Activated CD4-positive, alpha-beta T cell treated with anti-CD3 and anti-CD28 coated beads, Interleukin-2, amount 10 ng/mL, durations not matched to agents 24 days and 14 days (primary cell): ENCODE measurements at places on chromosomes 3 and 15. TPM values are rescaled to one million over a fixed set of nuclear protein-coding genes. Genes with fewer than 3 reads are reported as not detected.
A peak's percentile ranks its signal among the peaks of the same experiment; 100 is the strongest.

CERS3 gene
- total RNA-seq: 0.21 and 0.40 TPM in 2 replicates

CFAP44 gene
- total RNA-seq: 2.5 and 2.7 TPM in 2 replicates

- DNase-seq: no peak
These were observed 19.4 kb upstream of the UBE2E2 start for GRCh38 chr3:23183731-23184130.

GOLGA8M gene
- total RNA-seq: 0.54 TPM in 1 of 2 replicates, not detected in the other

DNA sequence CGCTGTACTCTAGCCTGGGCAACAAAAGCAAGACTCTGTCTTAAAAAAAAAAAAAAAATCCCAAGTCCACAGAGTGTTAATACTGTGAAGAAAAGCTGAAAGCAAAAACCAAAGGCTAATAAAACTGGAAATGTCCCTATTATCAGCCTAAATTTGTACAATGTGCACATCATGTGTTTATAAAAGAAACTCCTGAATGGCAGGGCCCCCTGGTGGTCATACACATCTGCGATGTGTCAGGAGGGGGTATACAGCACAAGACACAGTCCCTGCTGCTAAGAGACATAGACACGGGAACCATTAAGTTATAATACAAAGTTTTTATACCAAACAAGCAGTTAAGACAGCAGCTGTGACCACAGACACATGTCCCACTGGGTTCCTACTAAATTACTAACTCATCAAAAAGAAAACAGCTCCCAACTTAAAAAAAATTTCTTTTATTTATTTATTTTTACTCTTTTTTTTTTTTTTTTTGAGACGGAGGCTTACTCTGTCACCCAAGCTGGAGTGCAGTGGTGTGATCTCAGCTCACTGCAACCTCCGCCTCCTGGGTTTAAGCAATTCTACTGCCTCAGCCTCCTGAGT, 31.0 kb downstream of the IDH2 start:
- peak; percentile 93 for DNase-seq

GRCh38 chr3:185976977-185977678, 39.3 kb upstream of the TRA2B start:
- peak; percentile 94 for DNase-seq

PLA2G4D gene
- total RNA-seq: not detected in 2 replicates

- peak; percentile 90 for DNase-seq
These were observed 35.9 kb downstream of the OXNAD1 start for GRCh38 chr3:16300881-16301359.

DNA sequence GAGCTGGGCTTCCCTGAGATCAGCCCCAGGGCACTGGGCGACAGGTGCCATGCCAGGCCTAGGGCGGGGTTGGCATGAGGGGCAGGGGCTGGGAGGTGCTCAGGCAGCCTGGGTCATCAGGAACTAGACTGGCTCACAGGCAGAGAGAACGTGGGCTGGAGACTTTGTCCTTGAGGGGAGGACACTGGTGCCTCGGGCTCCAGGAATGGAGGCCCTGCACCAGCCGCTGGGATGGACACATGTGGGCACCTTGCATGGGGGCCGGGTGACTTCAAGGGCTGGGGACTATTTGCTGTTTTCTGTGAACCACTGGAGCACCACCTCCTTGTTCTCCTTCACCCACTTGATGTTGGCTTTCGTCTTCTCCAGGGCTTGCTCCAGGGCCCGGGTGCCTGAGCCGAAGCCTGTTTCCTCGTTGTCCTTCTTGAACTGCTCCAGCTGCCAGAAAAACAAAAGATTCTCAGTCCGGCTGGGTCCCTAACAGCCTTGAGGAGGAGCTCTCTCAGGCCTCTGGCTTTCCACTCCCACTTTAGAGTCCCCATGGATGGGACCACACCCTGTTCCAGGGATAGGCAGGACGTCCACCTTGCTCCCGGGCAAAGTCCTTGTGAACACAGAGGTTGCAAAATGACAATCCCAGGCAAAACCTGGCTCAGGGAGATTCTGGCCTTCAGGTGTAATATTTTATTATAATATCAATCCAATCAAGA, 9.1 kb downstream of the MESP2 start:
- DNase-seq: no peak

GRCh38 chr3:95476534-95476933, 1337.9 kb upstream of the EPHA6 start:
- DNase-seq: no peak

DNA sequence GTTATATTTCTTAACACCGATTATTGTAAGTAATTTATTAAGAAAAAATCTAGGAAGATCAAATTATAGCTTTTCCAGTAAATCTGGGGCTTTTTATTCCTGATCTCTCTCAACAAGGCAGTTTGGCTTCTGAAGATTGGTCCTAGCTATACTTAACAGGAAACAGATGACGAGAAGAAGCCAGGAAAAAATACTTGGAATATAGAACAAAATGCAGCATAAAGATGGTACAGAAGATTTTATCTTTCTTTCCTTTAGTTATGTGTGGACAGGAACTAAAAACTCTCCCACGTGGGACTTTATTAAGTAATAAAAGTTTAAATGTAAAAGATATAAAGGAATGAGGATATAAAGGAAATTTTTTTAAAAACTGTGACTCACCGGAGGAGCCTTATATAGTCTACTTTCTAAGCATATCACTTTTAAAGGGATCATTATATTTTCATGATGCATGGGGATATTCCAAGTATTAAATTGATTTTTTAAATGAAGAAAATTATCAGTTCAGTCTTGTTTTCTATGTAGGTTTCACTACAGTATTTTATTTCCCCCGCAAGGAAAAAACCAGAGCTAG, 8.2 kb downstream of the B3GNT5 start:
- DNase-seq: no peak

GRCh38 chr3:25150199-25150598, 277.9 kb upstream of the RARB start:
- DNase-seq: no peak

FBXO40 gene
- total RNA-seq: not detected in 2 replicates

GRCh38 chr3:80785475-80785874, 976.0 kb downstream of the GBE1 start:
- no peak for DNase-seq

HDC gene
- total RNA-seq: 2.7 and 3.1 TPM in 2 replicates

GRCh38 chr3:42451116-42451515, 40.7 kb upstream of the LYZL4 start:
- DNase-seq: no peak

GRCh38 chr3:25783661-25784512, 644 bp upstream of the NGLY1 start:
- DNase-seq: no peak

GRCh38 chr3:79314962-79315361, 452.8 kb downstream of the ROBO1 start:
- DNase-seq: no peak

IGSF11 gene
- total RNA-seq: 0.47 TPM in 1 of 2 replicates, not detected in the other

DNA sequence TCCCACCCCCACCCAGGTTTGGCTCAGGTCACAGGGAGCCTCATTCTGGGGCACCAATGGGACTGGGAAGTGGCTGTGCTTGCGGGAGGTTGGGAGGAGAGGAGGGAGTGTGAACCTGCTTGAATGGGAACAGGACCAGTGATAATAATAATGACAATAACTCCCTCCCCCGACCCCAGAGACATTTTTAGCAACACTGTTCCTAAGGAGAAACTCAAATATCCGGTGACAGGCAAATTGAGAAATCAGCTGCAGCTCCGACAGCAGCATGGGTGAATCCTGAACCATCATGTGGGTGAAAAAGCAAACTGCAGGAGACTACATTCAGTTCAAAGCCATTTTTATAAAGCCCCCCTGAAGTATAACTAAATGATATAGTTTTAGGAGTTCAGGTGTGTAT, 11.6 kb upstream of the RPL29 start:
- DNase-seq: no peak

RASGRF1 gene
- total RNA-seq: not detected in 2 replicates

DNA sequence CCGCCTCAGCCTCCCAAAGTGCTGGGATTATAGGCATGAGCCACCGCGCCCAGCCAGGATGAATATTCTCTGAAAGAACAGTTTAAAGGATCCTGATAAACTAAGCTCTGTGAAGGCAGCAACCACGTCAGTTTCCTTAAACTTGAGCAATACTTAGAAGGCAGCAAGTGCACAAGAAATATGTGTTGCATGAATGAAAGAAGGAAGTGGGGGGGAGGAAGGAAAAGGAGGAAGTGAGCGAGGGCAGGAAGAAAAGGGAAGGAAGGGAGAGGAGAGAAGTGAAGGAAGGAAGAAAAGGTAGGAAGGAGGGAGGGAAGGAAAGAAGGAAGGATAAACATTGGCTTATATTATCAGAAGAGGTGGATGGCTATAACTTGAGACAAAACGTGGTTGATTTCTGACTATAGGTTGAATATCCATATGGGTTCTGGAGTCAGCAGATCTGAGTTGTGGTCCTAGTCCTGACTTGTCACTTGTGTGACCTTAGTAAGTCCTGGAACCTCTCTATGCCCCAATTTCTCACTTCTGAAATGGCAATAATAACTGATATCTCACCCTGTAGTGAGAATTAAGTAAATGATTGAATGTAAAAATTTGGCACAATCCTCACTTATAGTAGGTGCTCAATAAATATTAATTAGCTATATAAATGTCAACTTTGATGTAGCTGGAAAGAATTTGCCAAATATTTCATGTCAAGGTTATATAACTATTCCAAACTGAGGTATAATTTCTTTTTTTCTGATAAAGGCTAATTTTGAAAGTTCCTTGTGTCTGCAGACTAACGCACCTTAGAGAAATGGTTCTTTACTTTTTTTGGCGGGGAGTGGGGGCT, 12.0 kb upstream of the SEMA4B start:
- no peak for DNase-seq

DNA sequence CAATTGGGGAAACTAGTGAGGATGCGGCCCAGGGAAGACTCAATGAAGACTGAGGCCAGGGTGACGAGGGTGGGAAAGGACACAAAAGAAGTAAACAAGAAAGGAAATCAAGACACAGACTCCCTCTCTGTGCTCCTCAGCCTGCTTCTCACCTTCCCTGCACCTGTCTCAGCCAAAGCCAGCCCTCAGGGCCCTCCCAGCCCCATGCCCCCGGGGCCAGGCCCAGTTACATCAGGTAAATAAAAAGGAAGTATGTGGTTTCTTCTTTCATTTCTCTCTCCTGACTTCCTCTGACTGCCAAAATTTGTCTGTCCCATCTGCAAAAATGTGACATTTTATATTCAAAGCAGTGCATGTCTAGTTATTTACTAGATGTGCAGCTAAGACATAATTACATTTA, 328.0 kb downstream of the UACA start:
- DNase-seq: no peak

ITIH3 gene
- total RNA-seq: not detected in 2 replicates

DNA sequence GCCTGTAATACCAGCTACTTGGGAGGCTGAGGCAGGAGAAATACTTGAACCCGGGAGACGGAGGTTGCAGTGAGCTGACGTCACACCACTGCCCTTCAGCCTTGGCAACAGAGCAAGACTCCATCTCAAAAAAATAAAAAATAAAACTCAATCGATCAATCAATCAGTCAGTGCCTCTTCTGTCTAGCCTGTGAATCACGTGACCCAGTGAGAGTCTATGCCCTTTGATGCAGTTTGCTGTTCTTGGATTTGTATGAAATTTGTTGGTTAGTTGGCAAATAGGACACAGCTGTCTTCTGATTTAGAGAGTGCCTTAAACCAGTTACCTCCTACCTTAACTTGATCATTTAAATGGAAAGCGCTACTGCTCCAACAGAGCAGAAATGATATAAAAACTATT, 3.6 kb upstream of the RBMS3 start:
- DNase-seq: no peak

SIDT1 gene
- 8.5 and 11.5 TPM in 2 replicates for total RNA-seq

DNA sequence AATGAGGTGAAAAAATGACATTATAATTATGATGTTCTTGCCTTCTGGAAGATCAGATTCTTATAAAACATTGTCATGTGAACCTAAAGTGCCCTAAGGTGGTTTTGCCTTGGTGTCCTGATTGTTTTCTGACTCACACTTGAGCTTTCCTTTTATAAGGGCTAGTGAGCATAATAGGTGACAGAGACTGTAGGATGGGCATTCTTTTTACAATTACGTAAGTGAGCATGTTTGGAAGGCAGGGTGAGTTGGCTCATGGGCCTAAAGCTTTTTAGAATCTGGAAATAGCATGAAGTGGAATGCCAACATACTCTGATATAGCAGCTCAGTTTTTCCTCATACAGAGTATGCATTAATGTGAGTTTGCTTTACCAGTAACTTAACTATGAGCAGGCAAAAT, 41.2 kb downstream of the CRYBG3 start:
- DNase-seq: no peak

GRCh38 chr3:126402178-126402577, 7.5 kb downstream of the CFAP100 start:
- DNase-seq: no peak

- DNase-seq: peak; percentile 91
These were observed 21.1 kb downstream of the OXNAD1 start for GRCh38 chr3:16286161-16286560.

DNA sequence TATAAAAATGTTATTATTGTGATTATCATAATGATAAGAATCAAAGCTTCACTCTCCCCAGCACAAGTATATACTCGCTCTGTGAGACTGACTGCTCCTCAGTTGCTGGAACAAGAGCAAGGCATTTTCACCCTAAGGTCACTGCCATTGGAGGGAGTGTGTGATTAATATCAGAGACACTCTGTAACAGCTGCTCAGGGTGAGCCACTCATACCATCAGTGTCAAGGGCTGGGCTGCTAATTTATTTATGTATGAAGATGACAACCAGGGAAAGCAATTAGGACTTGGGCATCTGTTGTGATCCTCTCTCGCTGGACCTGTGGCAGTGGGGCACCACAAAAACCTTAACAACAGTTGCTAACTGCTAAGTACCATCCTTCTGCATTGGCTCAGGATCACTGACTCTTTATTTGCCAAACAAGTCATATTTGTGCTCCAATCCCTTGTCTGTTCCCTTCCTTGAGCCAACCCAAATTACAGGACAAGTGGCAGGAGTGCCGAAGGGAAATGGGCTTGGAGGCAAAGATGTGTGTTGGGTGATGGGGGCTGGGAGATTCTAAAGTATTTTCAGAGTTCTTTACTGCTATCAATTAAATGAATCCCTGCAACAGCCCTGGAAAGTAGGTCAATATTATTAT, 297.5 kb upstream of the STT3B start:
- DNase-seq: no peak

DNA sequence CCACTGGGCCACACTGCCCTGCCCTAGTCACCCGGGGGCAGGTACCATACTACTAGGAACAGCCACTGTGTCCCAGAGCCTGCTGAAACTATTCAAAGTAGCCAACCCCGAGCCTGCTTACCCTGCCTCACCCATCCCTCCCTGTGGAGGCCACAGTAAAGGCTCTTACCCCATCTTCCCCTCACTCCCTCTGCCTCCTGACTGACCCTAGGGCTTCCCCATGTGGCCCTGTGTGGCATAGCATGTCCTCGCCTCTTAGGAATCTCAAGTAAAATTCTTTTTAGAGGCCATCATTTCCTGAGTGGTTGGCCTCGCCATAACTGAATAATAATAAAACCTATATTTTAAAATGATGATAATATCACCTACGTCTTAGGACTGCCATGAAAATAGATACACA, 112.2 kb upstream of the SLC6A11 start:
- DNase-seq: no peak

- no peak for DNase-seq
These were observed 30.4 kb downstream of the MGA start for GRCh38 chr15:41690636-41691035.

- DNase-seq: no peak
These were observed 47.3 kb downstream of the PLSCR2 start for GRCh38 chr3:146421819-146422759.
